ENCODE measurements at places on chromosomes 3 and 15. TPM values are rescaled to one million over a fixed set of nuclear protein-coding genes. Genes with fewer than 3 reads are reported as not detected.

GRCh38 chr3:126146525-126147146 lies 33.8 kb downstream of the ALDH1L1 start:
- H3K27ac ChIP-seq: no peak overlapping the region
- DNase-seq: no peak
- H3K4me1 ChIP-seq: no peaks in the 10 kb centered on the region
- no peaks in the 10 kb centered on the region for H3K36me3 ChIP-seq

EPHA6 gene
- 2.0 TPM for total RNA-seq

EOMES gene
- total RNA-seq: 0.52 TPM

- DNase-seq: no peak
- H3K4me3 ChIP-seq: no peak overlapping the region
These were observed 147.5 kb downstream of the FILIP1L start for GRCh38 chr3:99966662-99967416.

RNU5B-1 gene
- total RNA-seq: not detected

DNA sequence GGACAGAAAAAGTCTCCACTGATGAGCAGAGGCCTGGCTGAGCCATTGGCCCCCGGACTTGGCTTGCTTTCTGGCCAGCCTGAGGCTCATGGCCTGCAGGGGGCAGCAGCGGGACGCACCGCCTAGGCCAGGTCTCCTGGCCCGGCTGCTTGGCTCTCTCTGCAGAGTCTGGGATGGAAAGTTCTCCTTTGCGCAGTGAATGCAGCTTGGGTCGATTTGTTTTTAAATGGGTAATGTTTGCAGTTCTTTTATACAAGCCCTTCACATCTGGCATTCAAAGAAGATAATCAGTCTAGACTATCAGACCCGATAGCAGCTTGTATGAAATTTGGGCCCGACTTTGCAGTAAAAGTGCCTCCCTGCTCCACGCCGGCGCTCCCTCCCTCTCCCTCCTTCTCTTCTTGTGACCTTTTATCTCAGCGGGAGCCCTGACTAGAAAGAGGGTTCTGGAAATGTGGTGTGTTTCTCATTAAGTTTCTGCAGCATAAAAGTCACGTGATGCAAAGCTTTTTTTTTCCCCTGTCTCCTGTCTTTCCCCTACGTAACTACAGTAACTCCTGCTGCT lies 59.9 kb downstream of the ZNF621 start:
- H3K27me3 ChIP-seq: no peaks in the 10 kb centered on the region
- no peaks in the 10 kb centered on the region for H3K36me3 ChIP-seq
- no peaks in the 10 kb centered on the region for H3K4me1 ChIP-seq
- H3K27ac ChIP-seq: no peak overlapping the region
- H3K4me3 ChIP-seq: no peak overlapping the region

DNA sequence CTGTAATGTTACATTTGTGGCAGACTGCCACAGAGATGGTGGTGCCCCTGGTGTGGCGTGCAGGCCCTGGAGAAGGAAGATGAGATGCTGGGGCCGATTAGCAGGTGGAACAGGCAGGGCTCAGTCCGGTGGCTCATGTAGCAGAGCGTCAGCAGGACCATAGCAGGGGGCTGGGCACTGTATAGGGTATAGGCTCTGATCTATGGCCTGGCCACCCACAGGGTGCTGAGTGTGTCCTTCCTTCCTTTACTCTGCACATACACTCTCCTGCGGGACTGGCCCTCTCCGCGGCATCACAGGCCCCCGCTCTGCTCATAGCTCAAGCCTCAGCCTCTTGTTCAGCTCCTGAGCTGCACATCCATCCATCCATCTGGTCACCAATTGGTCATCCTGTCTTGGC lies 143.6 kb downstream of the OPA1 start:
- no peak overlapping the region for H3K4me3 ChIP-seq
- no peaks in the 10 kb centered on the region for H3K36me3 ChIP-seq
- H3K27me3 ChIP-seq: no peaks in the 10 kb centered on the region
- H3K4me1 ChIP-seq: peaks cover 36% of the 10 kb centered on the region
- H3K27ac ChIP-seq: no peak overlapping the region
